ENCODE measurements at places on chromosomes 5 and 9.

DNA sequence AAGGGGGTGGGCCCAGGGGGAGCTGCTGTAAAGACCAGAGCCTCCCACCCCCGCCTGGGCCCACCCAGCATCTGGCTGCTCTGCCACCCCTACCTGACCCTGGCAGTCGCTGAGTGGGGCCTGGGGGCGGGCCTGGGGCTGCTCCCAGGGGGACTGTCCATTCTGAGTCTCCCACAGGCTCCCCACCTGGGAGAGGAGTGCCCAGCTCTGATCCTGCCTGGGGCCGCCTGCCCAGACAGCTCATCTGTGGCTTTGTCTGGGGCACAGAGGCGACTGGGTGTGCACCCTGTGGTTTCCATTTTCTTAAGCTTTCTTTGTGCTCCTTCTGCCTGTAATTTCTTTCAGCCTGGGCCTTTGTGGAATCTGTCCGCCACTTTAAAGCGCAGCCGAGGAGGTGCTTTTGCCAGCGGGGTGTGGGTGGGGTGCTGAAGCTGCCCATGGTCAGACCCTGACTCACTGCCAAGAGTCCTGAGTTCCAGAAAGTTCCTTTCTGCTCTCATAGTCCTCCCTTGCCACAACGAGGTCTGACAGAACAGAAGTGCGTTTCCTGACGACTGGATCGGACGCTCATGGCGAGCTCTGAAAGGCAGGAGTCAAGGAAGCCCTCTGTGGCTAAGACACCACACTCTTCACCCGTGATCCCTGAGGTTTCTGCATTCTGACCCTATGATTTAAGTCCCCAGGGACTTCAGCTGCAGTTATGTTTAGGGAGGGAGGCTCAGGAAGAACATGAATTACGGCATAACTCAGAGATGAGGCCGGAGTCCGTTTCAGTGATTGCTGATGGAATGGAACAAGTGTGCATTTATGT, 225.0 kb downstream of the FANCC start:
- DNase-seq: no peak

DNA sequence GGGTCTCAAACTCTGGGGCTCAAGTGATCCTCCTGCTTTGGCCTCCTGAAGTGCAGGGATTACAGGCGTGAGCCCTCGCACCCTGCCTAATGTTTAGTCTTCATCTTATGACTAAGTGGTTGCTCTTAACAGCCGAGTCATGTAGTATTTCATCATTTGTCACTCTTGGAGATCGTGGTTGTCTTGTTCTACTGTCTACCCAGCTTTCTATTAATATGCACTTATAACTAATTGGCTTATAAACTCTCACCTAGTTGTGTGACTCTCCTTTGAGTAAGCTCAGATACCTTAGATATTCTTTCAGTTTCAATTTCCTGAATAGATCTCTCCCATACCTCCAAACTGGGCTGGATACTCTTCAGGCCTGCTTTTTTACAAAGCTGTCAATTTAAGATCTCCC, 19.9 kb downstream of the SLC44A1 start:
- DNase-seq: no peak

- DNase-seq: no peak
Measured at GRCh38 chr9:107142896-107143603, 140.0 kb upstream of the RAD23B start.

GRCh38 chr5:151719228-151720000, 32.7 kb upstream of the SPARC start:
- peak; percentile 34 for DNase-seq

DNA sequence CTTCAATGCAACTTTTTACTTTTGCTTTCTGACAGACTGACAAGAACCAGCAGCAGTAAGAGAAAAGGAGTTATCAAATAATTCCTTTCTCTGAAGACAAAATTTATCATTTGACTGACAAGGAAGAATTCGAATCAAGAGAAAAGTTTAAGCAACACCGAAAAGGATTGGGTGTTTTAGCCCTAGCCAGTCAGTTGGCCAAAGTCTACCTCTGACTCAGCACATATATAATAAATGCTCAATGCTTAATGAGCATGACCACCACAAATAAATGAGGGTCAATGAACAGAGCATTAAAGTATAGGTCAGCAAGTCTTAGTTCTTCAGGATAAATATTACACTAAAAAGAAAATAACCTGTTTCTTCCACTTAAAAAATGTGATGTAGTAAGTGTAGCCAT, 1603.5 kb upstream of the C9orf72 start:
- DNase-seq: no peak

DNA sequence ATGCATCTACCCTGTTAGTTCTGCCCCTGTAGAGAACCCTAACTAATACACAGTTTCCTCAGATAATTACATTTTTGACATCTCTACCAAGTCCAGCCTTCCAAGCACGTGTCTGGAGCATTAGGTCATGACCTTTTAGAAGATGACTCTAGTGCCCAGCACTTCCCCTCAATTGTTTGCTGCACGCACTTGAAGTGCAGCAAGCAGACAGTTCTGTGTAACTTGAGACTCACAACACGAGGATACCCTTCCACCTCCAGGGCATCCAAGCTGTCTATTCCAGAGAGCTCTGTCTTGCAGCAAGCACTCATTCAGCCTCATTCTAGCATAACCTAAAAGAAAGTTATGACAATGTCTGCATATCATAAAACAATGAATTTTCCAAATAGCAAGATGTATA, 1410.5 kb upstream of the CDH18 start:
- no peak for DNase-seq

- no peak for DNase-seq
Measured at GRCh38 chr9:71146511-71146910, 25.1 kb upstream of the TRPM3 start.

DNA sequence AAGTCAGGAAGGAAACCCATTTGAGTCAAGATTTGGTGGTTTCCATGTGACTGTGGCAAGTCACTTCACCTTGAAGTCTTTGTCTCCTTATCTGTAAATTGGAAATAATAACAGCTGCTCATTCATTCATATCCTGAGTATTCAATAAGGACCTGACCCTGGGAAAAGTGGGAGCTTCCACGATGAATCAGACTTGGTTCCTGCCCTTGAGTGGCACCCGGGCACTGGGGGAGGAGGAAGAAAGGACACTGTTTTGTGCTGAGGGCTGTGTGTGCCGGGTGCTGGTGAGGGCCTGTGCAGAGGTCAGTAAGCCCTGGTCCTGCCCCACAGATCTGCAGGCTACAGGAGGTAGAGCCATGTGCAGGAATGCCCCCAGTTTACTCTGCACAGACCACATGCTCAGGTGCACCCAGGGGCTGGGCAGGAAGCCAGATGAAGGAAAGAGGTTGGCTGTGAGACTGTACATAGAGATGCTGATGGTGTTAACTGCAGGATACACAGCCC, 6.8 kb downstream of the NDST1 start:
- DNase-seq: no peak

- no peak for DNase-seq
Measured at GRCh38 chr9:137670391-137671195, 51.8 kb downstream of the EHMT1 start.

GRCh38 chr9:25678846-25679360, 659 bp upstream of the TUSC1 start:
- DNase-seq: no peak

GRCh38 chr9:125707472-125707804, 430 bp upstream of the MAPKAP1 start:
- no peak for DNase-seq

GRCh38 chr5:82068723-82069122, 96.9 kb downstream of the ATG10 start:
- peak; percentile 24 for DNase-seq

GRCh38 chr5:75558221-75558620, 46.5 kb downstream of the POLK start:
- no peak for DNase-seq

- no peak for DNase-seq
Measured at GRCh38 chr5:103539376-103540330, 22.9 kb downstream of the NUDT12 start.

DNA sequence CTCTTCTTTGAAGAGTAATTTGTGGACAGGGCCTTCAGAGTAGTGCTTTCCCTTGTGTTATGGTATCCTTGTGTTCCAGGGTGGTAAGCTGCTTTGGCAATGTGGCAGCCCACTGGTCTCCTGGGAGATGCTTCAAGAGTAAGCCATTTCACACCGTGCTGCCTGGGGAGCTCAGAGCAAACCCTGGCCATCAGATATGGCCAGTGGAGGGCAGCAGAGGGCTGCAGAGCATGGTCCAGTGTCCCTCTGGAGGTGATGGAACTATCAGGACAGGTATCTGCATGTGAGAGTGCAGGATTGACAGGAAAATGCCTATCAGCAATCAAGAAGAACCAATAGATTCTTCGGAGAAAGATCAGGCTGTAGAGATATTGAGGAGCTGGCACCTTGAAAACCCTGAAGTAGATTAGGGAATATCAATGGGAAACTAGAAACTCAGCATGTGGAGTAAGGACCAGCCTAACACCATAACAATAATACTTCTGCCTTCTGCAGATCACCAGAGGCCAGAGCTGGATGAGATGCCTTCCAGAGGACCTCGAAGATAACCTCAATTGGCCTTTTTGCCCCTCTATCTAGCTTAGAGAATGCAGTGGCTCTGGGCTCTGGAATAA, 90.8 kb downstream of the PLPPR1 start:
- no peak for DNase-seq

DNA sequence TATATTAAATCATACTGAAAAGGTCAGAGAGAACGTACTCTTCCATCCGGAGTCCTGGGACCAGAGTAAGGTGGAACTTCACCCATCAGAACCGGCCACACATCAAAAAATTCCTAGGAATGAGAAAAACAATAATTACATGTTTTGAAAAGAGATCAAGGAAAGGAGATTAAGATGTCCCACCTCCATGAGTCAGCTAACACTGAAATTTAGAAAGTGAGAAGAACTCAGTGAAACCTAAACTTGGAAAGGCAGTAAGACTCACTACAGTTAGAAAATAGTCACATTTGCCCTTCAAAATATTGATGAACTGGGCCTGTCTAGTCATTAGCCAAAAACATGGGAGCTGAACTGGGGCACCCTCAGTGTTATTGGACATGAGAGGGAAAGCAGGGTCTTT, 23.0 kb downstream of the PDE6A start:
- no peak for DNase-seq

GRCh38 chr5:67842806-67843205, 372.8 kb upstream of the PIK3R1 start:
- DNase-seq: no peak

DNA sequence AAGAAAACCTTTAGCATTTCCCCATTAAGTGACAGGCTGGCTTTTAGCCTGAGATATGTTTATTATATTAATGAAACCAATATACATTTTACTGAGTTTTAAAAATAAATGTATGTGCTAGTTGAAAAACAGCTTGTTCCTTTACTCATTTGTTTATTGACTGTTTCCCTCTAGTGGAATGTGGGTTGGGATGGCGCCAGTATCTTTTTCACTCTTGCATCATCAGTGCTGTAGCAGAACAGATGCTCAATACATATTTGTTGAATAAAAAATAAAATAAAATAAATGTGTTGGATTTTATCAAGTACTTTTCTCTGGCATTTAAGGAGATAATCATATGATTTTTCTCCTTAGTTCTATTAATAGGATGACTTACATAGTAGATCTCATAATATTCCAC, 43.0 kb downstream of the FSTL4 start:
- no peak for DNase-seq

GRCh38 chr9:88783711-88784083, 207.6 kb upstream of the S1PR3 start:
- DNase-seq: no peak

DNA sequence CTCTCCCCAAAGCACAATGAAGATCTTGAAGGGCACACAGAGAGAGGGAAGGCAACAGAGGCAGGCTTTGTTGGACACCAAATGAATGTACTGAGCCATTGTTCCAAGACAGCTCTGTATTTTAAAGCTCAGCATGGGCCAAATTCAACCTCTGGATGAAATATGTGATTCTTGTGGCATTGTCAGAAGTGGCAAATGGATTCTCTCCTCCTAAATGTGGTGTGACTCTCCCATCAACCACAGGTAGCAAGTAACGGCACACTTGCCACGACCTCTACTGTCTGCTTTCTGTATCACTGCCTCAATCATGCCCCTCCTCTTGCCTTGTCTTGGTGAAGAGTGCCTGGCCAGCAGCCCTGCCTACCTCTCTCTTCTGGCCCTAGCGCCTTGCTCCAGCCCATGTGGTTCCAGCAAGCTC, 6.1 kb upstream of the MOB3B start:
- DNase-seq: no peak

DNA sequence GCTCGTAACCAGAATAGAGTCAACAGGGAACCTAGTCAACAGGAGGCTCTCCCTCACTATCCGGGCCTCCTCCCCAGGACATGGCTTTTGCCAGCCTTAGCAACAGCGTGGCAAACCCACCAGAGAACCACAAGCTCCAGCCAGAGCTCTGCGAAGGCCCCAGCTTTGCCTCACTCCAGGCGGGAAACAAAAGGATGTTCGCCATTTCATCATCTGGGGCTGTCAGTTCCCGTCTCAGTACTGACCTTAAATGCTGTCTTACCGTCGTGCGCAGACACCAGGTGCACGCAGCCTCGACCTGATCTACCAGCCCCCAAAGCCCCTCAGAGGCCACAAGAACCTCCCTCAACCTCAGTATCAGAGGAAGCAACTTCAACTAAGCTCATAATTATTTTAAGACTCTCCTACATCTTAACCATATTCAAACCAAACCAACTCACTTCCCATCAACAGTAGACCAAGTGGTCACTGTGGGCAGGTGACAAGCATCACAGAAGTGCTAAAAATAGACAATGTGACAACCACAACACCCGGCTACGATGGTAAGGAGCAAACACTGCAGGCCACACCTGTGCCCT, 71.4 kb downstream of the SEMA4D start:
- DNase-seq: no peak

- no peak for DNase-seq
Measured at GRCh38 chr5:148841519-148841918, 15.1 kb downstream of the ADRB2 start.

DNA sequence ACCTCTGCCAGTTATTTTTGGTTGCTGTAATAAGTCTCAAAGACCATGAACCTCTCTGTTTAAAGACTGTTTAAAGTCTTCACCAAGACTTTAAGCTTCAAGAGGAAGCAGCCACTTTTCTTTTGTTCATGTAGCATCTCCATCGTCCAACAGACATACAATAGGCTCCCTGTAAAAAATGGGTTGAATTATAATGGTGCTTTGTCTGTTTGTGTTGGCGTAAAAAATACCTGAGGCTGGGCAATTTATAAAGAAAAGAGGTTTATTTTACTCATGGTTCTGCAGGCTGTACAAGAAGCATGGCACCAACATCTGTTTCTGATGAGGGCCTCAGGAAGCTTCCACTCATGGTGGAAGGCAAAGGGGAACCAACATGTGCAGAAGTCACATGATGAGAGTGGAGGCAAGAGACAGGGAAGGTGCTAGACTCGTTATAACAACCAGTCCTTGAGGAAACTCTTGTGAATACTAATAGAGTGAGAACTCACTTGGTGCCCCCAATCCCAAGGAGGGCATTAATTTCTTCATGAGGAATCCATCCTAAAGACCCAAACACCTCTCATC, 126.3 kb upstream of the RPS23 start:
- no peak for DNase-seq

- no peak for DNase-seq
Measured at GRCh38 chr9:1919229-1919628, 95.9 kb upstream of the SMARCA2 start.

GRCh38 chr5:80191397-80191796, 64.5 kb downstream of the SERINC5 start:
- DNase-seq: no peak

- DNase-seq: no peak
Measured at GRCh38 chr9:111943746-111944145, 47.1 kb downstream of the UGCG start.

GRCh38 chr9:1048231-1048619, 1.9 kb upstream of the DMRT2 start:
- DNase-seq: no peak

- DNase-seq: no peak
Measured at GRCh38 chr5:139575313-139575646, 14.1 kb downstream of the UBE2D2 start.
